ENCODE measurements at places on chromosomes 1 and 21. TPM values are rescaled to one million over a fixed set of nuclear protein-coding genes. Genes with fewer than 3 reads are reported as not detected.

HCRTR1 gene
- total RNA-seq, result not detected

GRCh38 chr1:156118177-156118868 is 3.8 kb downstream of the LMNA start:
- no peak for DNase-seq

GRCh38 chr1:52127181-52128180 is 14.4 kb upstream of the ZFYVE9 start:
- DNase-seq, result peak; percentile 77

GRCh38 chr1:226723657-226724532 is 15.2 kb downstream of the ITPKB start:
- DNase-seq, result peak; percentile 73
